Activated CD4-positive, alpha-beta T cell treated with anti-CD3 and anti-CD28 coated beads, Interleukin-2, amount 10 ng/mL, durations not matched to agents 7 days and 5 days (primary cell): ENCODE measurements at places on chromosomes 3 and 15.

DNA sequence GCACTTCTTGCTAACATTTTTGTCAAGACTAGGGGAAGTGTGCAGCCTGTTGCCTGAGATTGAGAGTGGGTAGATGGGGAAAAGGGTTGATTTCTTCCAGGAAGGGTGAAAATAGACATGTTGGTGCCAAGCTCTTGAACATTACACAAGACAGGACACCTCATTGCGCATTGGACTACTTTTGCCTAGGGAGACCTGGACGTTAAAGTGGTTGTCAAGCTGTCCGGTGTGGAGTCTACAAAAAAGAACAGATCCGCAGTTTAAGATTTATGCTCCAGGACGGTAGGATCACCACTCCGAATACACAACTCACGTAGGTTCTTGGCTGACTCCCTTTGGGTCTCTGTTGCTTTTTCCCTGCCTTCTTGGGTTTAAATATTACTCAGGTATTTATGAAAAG is 56.3 kb upstream of the LRIG1 start:
- DNase-seq = no peak

- DNase-seq = no peak
Measured at GRCh38 chr3:18223571-18223970, 201.6 kb downstream of the SATB1 start.

- DNase-seq = no peak
Measured at GRCh38 chr3:45152307-45152706, 6.1 kb upstream of the CDCP1 start.

DNA sequence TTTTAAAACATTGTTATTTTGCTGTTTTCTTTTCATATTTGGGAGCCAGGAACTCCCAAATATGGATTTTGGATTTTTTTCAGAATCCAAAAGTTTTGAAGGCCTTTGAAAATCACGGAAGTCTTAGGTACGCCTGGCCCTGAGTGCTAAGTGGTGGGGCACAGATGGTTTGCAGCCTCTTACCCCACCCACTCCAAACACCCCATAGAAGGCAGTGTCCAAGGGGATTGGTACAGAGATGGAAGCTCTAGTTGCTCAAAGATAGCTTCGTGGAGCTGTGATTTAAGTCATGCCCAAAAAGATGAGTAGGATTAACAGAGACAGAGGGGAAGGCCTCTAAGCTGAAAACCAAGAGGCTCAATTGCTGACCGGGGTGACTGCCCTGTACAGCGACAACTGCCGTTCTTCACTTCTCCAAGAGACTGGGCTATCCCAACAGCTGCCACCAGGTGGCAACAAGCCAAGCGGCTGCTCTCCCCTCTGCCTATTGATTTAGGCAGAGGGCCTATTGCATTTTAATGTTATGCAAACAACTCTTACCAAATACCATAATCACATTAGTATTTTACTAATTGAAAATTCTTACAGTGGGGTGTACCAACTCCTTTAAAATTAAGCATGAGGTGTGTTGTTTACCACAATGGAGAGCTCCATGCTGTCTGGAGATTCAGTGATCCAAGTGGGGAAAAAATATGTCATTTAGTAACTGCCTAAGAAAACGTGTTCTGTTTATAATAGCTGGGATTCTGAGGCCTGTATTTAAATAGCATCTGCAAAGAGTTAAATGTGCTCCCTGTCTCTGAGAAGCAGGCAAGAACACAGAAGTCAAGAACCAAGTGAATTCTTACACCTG is 64.0 kb upstream of the C15orf61 start:
- DNase-seq = peak; percentile 85

DNA sequence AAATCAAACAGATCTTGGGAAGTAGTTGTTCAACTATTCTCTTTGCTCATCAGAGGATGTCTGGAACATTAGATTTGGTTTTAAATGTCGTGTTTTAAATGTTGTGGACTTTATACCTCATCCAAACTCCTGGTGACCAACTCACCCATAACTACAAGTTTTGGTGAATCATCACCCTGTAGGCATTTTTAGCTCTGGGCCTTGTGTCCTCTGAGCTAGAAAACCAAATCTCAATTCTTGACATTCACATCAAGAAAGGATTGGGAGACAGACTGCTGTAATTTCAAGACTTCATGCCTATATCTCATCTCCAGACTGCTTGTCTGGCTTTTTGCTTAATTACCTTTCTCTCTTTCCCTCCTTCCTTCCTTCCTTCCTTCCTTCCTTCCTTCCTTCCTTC is 228.5 kb upstream of the ROBO2 start:
- DNase-seq = no peak

DNA sequence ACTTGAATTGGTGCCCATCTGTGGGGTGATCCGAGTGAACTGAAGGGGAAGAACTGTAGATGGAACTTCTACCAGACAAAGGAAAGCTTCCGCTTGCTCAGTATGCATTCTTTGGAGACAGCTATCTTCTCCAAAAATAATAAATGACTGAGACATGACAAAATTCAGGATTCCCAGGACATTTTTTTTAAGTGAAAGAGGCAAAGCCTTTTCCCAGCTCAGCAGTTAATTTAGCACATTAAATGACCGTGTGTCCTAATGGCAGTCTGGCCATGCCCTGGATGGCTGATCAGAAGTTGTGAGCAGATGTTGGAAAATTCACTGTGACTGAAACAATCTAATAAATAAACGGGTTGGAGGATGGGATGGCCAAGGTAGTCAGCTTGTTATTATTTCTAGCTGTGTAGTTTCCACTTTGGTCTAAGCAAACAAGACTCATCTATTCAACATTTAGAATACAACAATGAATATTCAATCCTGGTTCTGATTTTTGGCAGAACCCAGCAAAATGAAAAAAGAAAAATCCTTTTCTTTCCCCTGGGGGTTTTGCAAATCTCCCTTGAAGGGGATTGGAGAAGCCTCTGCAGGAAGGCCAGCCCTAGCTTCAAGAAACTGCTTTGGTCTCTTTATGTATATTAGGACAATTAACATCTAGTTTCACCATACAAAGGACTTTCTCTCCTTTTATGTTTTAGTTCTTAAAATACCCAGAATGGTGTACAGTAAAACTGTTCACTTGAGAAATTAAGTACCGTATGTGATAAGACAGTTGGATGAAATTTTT is 540.9 kb upstream of the MDFIC2 start:
- DNase-seq = no peak

DNA sequence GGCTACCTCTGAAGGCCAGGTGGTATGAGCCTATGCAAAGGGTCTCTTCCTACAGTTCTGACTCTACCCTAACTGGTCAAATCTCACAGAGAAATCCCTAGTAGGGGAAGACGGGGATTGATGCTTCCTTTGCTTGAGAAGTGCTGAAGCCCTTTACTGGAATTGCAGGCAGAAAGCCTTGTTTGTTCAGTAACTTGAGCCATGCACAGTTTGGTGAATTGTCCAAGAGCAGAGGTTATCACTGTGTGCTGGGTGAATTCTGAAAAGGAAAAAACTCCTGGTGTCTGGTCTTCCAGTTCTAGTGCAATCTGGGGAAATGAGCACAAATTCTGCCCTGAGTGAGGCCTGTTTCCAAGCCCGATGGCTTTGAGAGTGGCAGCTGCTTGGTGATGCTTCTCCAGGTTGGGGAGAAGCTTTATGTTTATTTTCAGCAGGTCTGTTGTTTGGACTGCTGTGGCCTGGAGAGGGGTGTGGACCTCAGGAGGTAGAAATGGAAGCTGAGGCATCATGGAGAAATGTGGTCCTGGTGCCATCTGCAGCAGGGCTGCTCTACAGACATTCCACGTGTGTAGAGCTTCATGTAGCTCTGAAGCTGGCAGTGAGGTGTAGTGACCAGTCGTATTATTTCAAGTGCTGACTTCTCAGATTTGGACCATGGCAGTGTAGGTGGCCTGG is 60.9 kb downstream of the ARNT2 start:
- no peak for DNase-seq

DNA sequence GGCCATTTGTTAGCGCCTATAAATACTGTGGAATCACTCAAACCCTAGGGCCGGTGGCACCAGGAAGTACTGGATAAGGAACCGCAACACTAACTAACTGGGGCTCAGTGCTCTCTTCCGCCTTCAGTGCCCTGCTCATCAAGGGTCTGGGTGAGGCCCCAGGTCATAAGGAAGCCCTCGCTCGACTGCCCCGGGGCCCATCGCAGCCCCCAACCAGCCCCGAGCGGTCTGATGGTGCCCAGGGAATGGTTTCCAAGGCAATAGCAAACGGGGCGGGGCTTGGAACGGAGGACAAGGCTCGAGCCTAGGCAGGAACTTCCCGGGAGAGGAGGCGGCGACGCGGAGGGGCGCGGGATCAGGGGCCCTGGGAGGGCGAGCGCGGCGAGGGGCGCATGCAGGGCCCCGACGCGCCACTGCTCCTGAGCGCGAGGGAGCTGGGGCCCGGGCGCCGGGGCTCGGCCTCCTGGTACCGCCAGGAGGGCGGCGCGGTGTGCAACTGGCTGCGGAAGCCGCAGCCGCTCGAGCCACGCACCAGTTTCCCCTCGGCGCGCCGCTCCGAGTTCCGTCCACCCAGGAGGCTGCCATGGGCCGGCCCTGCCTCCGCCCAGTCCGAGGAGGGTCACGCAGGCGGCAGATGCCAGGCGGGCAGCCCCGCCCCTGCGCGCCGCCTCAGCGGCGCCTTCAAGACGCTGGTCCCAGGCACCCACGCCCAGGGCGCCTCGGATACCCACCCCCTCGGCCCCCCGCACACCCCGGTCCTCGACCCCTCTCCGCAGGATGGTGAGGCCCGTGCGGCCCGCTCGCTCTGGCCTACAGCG is at the start of gene TTLL3:
TTLL3 (plus strand) TSS at position 648 of the 818 bp plus-strand sequence. CDS start 400 bp downstream, outside the sequence.
- DNase-seq = peak; percentile 46

DNA sequence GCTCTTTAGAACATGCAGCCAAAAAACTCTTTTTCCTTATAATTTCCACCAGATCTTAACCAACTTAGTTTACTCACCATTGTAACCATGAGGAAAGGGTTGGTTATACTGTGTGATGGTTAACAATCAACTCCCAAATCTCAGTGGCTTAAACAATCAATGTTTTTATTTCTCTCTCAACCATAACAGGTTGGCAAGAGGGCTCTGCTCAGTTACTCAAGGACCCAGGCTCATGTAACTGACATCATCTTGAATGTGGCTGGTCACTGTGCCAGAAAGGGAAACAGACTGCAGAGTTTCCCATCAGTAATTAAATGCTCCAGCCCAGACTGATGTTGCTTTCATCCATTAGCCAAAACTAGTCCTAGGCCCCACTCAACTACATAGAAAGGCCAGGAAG is 69.0 kb downstream of the ANKRD28 start:
- no peak for DNase-seq

DNA sequence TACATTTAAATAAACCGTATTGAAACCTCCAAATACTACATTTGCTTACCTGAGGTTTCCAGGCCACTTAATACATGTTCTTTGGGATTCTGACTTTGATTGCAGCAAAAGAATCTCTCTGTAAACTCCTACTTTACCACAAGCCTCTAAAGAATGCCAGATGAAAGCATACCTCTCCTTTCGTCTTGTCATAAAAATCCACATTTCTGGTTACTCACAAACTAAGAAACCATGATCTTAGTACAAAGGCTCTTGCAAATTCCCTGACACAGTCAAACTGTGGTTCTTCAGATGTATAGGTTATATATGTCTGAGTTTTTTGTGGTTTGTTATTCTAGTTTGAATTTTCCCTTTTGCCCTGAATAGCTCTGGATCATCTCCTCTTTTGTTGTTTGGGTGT is 188.4 kb downstream of the RAP2B start:
- DNase-seq = no peak

DNA sequence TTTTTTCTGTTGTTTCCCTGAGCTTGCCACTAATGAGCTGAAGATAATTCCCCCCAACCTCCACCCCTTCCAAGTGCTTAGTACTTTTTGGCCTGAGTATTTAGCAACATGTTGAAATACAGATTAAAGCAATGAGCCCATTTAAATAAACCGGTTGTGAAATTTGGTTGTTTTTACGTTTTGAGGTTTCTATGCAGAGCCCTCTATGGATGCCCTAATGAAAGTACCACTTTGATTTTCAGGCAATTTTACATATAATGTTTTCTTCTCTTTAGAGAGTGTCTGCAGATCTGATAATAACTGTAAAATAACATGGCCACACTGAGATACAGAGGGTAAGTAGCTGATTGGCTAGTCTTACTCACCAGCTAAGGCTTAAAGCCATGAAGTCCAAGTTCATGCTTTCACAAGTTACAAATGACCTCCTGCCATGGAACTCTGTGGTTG is 139.4 kb upstream of the SLC7A14 start:
- no peak for DNase-seq

DNA sequence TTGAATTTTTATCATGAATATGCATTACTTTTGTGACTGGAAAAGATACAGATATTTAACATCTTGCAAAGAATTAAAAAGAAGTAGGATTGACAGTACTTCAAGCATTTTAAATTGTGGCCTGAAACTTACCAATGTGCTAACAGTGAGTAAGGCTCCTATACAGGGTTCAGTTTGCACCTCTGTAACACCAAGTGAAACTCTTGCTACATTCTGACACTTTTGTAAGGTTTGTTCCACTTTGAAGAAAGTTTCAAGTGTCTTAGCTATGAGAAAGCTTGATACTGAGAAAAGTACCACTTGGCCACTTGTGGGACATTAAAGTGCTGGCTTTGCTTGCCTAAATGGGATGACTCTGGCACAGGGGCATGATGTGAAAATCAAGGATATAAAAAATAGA is 289.2 kb downstream of the CTNNB1 start:
- no peak for DNase-seq

GRCh38 chr3:142963516-142964448 is at the start of gene PAQR9:
Gene PAQR9, minus strand, starts transcription at chr3:142963674. Its CDS starts 338 bp downstream, at chr3:142963336.
- no peak for DNase-seq

GRCh38 chr3:172658344-172659245 is 52.3 kb downstream of the NCEH1 start:
- DNase-seq = no peak

- DNase-seq = peak; percentile 32
Measured at GRCh38 chr3:69370156-69370883, 15.6 kb downstream of the FRMD4B start.

DNA sequence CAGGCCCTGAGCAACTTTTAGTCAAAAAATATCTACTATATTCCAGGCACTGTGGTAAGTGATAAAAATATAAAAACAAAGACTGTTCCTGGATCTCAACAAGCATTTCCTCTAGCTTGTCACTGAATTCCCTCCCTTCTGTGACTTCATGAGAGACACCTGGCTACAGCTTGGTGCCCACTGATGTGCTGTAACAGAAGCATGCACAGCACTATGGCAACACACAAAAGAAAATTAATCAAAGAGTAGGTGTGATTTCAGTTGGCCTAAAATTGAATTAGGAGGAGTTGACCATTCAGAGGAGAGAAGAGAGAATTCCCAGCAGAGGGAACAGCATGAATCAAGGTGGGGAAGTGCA is 158.9 kb upstream of the LPP start:
- DNase-seq = no peak

- DNase-seq = no peak
Measured at GRCh38 chr3:15958692-15959433, 161.1 kb upstream of the ANKRD28 start.

DNA sequence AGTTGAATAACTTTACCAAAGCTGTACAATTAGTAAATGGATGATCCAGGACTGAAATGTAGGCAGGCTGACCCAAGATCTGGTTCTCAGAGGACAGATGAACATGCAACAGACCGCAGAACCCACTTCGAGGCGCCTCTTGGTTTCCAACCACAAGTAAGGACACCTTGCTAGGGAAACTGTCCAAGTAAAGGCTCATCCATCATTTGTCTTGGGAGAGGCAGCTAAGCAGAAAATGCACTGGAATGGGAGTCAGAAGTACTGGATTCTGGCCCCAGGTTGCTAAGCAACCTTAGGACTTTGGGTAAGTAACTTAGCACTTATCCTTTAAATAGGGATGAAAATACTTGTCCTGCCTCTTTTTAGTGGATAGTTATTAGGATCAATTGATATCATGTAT is 366.3 kb upstream of the LRRC3B start:
- no peak for DNase-seq
